ENCODE measurements at places on chromosomes 5 and 9.

DNA sequence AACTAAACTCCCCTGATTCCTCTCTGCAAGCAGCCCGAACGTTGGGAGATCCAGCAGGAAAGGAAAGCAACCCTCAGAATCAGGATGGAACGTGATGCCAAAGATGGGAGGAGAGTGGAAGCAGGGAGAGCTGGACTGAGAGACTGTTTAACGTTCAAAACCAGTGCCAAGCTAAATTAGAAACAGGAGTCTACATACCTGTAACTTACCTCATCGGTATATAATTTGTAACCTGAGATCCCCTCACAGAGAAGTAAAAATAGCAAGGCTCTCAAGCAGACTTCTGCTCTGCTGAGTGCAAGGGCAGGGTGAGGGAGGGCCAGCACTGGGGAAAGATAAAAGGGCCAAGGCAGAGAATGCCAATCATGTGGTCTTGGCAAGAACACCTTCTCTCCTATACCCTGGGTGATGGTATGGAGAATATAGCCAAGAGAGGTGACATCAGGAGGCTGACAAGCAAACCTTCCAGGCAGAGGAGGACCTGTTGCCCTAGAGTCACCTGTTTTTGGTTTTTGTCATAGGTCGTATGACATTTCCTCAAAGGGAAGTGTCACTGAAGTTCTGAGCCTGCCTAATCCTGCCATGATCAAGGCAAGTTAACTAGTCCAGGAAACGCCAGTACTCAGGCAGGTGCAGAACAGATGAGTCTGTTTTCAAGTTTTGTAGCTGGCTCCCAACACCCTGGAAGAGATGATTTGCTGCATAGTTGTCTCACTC is 472.0 kb downstream of the NFIB start:
- no peak for DNase-seq

DNA sequence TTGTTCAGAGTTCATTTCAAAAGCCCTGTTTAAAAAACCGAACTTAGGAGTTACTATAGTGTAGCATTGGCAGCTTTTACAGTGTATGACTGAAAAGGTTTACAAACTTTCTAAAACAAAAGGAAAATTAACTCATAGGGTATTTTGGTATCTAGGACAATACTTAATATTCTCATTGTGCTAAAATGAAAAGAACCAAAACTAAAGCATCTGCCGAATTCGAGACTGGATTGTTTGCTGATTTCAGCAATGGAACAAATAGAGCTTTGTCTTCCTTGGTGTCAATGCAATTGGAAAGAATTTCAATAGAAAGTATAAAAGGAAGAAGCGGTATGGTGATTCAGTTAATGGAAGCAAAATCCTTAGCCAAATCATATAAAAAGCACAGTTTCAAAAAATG is 254.1 kb downstream of the SLF1 start:
- no peak for DNase-seq

DNA sequence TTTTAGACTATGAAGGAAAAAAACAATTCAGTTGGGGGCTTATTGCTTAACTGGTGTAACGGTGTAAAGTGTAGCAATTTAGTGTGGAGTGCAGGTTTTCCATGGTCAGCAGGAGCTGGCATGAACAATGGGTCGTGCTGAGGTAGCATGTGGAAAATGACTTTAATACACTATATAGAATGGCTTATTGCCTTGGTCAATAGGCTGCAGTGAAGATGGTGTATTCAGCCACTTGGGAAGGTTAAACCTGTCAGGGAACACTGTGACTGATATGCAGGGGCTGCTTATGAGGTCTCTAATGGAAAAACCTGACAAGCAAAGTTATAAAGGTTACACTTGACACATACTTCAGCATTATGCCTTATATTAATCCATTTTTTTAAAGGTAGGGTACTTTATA is 764.7 kb upstream of the ARRDC3 start:
- DNase-seq, result no peak

- DNase-seq, result no peak
Observed at GRCh38 chr5:96315431-96315830, 117.6 kb downstream of the PCSK1 start.

DNA sequence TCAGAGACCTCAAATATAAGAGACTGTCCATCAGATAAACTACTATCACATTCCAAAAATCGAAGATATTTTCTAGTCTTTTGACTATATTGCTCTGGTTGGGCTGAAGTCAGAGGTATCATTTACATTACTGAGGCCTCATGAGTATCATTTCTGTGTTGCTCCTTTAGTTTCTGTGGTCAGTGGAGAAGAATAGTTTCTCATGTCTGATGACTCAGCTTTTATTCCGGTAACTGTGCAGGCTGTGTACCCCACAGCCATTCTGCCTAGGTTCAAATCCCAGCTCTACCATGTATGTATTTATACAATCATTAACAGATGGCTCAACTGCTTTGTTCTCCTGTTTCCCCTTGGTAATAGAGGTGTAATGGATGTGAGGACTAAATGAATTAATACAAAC is 179.3 kb downstream of the ALDH1A1 start:
- no peak for DNase-seq

GRCh38 chr5:133225671-133226152 is 173.9 kb downstream of the HSPA4 start:
- no peak for DNase-seq

- DNase-seq, result no peak
Observed at GRCh38 chr9:98007251-98007928, 24.2 kb downstream of the ANP32B start.

DNA sequence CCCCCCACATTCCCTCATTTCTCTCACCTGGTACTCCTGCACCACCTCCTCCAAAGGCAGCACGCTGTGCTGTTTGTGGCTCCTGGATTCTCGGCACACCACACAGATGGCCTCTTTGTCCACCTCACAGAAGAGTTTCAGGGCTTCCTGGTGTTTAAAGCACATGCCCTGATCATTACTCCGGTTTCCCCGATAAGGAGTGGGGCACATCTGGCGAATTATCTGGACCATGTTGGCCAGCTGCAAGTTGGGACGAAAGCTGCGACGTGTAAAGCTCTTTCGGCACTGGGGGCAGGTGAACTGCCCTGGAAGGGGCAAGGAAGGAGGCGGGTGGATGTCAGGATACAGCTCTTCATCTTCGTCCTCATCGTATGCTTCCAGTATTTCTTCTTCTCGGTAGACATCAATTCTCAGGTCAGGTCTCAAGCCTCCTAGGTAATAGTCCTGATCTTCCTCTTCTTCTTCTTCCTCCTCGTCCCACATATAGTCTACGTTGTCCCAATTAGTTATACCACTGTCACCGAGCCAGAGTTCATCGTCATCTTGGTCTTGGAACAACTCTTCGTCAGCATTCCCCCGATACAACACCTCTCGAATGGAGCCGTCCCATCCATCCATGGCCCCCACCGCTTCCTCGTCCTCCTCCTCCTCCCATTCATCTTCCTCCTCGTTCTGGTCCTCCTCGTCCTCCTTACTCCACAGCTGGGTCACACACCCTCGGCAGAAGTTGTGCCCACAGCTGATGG is 796 bp downstream of the TRIM52 start:
- DNase-seq, result no peak

- no peak for DNase-seq
Observed at GRCh38 chr9:128245421-128246151, 30.2 kb downstream of the GOLGA2 start.

DNA sequence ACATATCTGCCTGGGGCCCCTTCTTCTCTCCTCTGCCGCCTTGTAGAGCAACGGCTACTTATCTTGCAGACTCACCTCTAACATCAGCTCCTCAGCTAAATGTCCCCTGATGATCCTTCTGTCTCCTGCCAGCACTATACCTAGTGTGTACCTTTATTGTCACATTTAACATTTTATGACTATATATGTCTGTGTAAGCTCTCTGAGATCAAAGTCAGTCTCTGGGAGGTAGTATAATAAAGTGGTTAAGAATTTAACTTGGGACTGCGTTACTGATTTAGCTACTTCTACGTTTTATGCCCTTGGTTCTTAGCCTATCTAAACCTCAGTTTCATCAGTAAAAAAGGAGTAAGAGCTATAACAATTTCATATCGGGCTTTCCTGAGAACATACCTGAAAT is 2.2 kb downstream of the TMED7 start:
- no peak for DNase-seq

Data from T-helper 22 cell (primary cell).